Ureter (tissue), 1 donor: ENCODE measurements at places on chromosomes 5 and 9. TPM values are rescaled to one million over a fixed set of nuclear protein-coding genes. Genes with fewer than 3 reads are reported as not detected.

DNA sequence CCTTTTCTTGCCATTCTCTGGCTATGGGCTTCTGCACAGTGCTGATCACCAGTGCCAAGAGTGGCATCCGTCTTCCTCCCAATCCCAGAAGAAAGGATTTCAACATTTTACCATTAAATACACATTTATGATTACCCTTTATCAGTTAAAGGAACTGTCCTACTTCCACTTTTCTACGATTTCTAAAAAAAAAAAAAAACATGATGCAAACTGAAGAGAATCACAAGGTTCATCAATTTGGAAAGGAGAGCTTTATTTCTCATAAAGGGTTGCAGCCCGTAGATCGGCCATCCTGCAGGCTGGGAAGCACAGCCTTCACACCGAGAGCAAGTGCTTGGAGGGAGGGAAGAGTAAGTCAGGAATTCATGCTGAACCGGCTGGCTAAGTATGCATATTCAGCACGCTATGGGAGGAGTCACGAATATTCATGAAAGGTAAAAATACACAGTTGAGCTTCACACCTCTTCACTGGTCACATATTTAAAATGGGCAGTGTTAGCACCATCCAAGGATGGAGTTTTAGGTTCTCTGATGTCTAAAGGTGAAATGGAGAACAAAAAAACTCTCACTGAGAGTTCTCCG, 52.5 kb upstream of the SEMA4D start:
- no peak for DNase-seq

RLN2 gene
- total RNA-seq, result 0.55 TPM

MRPS2 gene
- total RNA-seq, result 34.5 TPM

- DNase-seq, result no peak
Observed at GRCh38 chr5:172931001-172931536, 28.2 kb upstream of the RPL26L1 start.

GRCh38 chr5:135825373-135826220, 8.9 kb upstream of the SLC25A48 start:
- peak; percentile 30 for DNase-seq

PCA3 gene
- not detected for total RNA-seq

GRCh38 chr5:173458828-173459609, 130.8 kb upstream of the STC2 start:
- DNase-seq, result no peak

ARHGEF39 gene
- total RNA-seq, result 1.0 TPM

- no peak for DNase-seq
Observed at GRCh38 chr5:56106837-56107236, 112.1 kb upstream of the IL6ST start.

PCDHGA8 gene
- 3.3 TPM for total RNA-seq

- DNase-seq, result no peak
Observed at GRCh38 chr5:73922875-73923557, 297.0 kb downstream of the ARHGEF28 start.

GRCh38 chr5:160565376-160565775, 143.7 kb downstream of the PTTG1 start:
- DNase-seq, result no peak

CYLC2 gene
- total RNA-seq, result not detected

DNA sequence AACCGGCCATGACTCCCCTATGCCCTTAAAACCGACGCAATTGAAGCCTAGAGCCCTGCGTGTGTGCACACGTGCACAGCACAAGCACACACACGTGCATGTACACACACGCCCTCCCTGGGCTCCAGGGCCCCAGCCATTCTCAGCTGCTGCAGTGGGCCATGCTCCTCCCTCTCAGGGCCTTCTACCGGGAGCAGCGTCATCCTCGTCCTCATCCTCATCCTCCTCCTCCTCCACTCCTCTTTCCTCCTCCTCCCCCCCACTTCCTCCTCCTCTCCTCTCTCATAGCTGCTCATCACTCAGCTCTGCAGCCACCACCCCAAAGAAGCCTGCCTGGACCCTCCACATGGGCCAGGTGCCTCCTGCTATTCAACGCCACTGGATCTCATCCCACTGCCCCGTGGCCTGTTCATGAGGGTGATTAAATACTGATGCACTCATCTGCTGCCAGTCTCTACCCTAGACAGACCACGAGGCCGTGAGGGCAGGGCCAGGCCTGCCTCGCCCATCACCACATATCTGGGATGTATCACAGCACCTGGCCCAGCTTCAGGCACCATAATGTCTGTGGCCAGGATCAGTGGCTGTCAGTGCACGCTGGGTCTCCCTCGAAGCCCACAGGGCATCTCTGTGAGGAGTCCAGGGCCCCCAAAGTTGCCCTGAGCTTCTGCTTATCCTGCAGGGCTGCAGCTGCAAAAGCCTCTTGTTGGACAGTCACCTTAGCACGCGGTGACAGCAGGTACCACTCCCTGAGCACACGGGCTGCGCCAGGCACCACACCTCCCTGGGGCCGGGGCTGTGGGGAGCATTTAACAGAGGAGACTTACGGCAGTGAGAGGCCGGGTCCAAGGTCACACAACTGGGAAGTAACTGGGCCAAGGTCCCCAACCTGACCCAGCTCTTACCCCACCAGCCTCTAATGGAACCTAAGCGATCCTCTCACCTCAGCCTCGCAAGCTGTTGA, 9.8 kb downstream of the FAM78A start:
- no peak for DNase-seq

IL31RA gene
- not detected for total RNA-seq

DNA sequence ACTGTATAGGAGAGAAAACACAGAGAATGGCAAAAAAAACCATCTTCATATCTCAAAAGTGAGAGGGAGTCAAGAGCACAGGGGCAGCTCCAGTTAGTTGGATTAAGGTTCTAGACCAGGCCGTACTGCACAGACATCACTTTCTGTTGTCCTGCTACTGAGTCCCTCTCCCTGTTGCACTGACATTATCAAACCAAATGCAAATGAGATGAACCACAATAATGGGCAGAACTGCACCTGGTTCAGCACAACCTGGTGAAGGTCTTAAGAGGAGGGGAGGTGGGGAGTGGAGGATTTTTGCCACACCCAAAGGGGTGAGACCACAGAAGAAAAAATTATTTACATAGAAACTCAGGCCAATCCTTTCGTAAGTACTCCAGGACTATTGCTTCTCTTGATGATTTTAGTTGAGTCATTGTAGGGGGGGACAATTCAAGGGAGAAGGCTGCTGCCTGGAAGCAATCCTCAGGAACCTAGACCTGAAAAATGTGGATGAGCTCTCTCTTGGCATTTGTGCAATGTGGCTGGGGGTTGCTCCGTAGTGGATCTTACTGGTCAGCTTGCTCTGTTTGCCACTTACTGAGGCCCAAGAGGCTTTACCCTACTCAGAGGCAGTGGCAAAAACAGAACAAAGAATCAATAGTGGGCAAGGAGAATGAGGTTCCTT, 94.5 kb upstream of the PPP1R2B start:
- DNase-seq, result no peak

FOXD4L4 gene
- total RNA-seq, result 0.47 TPM

DNA sequence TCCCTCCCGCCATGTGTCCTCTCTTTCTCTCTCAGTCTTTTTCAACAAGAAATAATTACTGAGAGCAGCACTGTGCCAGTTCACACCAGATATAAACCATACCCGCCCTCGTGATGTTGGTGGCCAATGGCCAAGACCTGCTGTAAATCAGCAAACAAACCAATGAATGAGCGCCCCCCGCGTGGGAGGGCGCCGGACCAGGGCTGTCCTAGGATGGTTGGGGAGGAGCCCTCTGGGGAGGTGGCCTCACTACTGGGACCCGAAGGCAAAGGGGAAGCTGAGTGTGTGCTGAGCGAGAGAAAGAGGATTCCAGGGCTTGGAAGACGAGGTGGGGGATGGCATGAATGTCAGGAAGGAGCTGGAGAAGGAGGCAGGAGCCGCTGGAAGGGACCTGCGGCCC, 51.2 kb upstream of the BARHL1 start:
- DNase-seq, result no peak

PCDHGA1 gene
- 0.57 TPM for total RNA-seq

DNA sequence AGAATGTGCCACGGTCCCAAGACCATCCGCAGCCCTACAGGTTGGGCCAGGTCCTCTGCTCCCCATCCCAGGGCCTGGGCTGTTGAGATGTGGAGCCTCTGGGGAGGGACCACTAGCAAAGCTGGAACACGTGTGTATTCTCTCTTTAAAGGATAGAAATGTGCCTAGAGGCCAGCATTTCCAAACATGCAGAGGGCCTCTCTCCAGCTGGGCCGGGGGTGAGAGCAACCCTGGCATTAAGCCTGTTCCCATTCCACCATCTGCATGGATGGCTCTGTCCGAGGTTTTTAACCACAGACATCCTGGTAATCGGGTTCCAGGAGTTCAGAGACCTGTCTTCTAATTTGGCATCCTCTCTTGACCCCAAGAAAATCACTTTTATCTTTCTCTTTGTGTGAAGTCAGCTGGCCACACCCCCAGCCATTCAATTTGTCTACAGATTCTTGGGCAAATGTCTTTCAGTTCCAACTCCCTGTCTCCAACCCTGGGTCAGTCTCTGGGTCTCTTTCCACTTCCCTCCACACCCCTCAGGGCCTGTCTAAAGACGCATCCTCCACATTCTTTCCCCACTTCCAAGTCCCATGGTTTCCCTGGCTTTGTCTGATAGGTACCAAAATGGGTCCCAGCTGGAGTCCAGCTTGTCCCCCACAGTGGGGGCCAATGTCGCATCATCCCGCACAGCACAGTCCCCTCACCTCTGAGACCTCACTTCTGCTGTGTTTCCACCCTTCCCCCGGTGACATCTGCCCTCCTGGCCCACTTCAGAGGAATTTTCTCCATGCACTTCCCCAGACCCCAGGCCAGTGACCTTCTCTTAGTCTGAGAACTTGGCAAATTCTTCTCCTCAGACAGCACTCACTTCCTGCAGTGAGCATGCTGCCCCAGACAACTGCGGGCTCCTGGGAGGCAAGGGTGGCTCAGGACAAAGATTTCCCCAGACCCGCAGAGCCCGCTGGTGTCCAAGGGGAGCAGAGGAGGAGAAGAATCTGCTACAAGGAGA, 56.8 kb downstream of the PTPDC1 start:
- no peak for DNase-seq

OR2K2 gene
- not detected for total RNA-seq

PDLIM4 gene
- total RNA-seq, result 33.9 TPM

SLC25A48 gene
- not detected for total RNA-seq

DNA sequence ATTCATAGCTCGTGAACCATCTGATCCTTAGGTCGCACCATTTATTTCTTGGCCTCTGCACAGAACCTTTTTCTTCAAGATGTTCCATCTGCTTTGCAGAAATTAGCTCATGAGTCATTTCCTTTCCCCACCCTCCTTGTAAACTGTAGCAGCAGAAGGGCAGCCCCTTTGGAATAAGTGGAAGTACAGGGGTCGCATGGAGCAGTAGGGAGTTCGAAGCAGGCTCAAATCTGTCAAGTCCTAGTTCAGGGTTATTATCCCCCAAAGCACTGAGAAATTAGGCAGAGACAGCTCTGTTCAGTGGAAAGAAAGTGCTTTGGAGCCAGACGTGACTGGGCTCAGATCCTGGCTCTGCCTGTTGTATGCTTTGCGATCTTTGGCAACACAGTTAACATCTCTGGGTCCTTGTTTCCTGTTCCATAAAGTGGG, 84.2 kb downstream of the SGCD start:
- no peak for DNase-seq

GRCh38 chr9:126875756-126876510, 15.5 kb downstream of the ZBTB34 start:
- no peak for DNase-seq

- no peak for DNase-seq
Observed at GRCh38 chr5:82735160-82735789, 341.9 kb downstream of the TMEM167A start.

- DNase-seq, result no peak
Observed at GRCh38 chr5:66993448-66993847, 203.2 kb downstream of the CD180 start.

GRCh38 chr5:177294632-177295031, 8.9 kb downstream of the RAB24 start:
- DNase-seq, result no peak

IL13 gene
- total RNA-seq, result not detected

DNA sequence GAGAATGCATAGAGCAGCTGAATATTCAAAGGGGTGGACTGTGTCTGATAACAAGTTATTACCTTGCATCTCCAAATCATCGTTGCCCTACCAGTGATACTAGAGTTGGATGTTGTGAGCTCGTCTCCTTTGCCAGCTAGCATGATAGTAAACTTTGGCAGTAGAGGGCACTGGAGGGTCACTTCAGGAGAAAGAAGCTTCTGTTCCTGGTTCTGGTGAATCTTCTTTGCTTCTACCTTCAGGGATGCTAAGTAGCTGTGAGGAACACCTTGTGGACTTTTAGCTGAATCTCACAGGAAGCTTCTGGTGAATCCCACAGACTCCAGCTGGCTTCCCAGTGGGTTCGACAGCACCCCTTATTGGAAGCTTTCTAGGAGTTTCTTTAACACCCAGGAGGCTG, 626.6 kb upstream of the SGCD start:
- DNase-seq, result no peak

DNA sequence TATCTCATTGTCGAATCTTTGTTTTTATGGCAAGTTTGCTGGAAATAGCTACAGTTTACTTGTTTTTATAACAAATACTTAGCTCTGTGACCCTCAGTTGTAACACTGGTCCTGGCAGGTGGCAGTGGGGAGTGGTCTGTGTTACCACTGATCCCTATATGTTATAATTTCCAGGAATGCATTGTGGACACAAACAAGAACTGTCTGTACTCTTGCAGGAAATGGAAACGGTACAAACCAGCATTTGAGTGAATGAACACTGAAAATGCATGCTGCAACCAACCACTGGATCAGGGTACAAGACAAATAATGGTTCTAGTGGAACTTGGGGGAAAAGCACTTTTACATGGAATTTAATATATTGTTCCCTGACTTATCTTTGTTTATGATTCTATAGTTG, 66.5 kb upstream of the PJA2 start:
- no peak for DNase-seq

RANBP17 gene
- total RNA-seq, result 29.3 TPM

PARP8 gene
- total RNA-seq, result 58.4 TPM

DNA sequence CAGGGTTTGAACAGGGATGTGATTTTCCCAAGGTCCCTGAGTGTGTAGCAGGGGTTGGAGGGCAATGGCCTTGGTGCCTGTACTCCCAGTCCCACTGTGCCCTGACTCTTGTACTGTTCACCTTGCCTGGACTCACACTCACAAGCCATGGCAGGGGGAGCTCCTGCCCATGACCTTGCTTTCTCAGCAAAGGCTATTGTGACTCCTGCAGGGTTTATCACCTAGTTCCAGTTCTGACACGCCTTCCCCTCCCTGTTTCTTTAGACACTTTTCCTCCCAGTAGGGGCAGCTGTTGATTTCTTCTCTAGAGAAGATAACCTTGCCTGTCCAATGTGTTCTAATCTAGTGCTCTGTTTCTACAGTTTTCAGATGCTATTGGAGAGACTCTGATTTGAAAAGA, 139.5 kb downstream of the FSTL4 start:
- DNase-seq, result no peak

DNA sequence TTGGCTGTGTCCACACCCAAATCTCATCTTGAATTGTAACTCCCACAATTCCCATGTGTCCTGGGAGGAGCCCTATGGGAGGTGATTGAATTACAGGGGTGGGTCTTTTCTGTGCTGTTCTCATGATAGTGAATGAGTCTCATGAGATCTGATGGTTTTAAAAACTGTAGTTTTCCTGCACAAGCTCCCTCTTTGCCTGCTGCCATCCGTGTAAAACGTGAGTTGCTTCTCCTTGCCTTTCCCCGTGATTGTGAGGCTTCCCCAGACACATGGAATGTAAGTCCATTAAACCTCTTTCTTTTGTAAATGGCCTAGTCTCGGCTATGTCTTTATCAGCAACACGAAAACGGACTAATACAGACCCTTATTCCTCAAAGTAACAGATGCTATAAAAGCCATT, 94.1 kb downstream of the DOCK2 start:
- DNase-seq, result no peak
